ENCODE measurements at places on chromosomes 2 and 18. TPM values are rescaled to one million over a fixed set of nuclear protein-coding genes. Genes with fewer than 3 reads are reported as not detected.
A peak's percentile ranks its signal among the peaks of the same experiment; 100 is the strongest.

DNA sequence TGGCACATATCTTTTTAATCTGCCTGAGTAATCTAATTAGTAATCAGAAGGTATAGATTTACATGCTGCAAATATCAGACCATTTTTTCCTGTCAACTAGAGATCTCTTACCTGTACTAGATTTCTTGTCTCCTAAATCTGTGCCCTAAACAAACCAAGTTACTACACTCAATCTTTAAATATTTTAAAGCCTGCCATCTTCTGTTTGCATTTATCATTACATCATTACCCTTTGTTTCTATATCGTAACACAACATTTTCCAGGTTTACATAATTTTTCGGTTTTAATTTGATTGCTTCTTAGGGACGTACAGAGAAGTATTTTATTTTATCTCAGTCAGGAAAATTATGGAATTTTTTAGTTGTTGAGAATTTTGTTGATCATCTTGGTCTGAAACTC is 25.7 kb downstream of the PSMA8 start:
- H3K27me3 ChIP-seq, result no peaks in the 10 kb centered on the region
- no peak overlapping the region for H3K27ac ChIP-seq
- no peaks in the 10 kb centered on the region for H3K4me1 ChIP-seq

GRCh38 chr2:166614503-166614902 is 120.5 kb upstream of the SCN7A start:
- H3K27ac ChIP-seq, result no peak overlapping the region
- no peaks in the 10 kb centered on the region for H3K36me3 ChIP-seq
- DNase-seq, result no peak
- no peak overlapping the region for H3K4me3 ChIP-seq
- no peaks in the 10 kb centered on the region for H3K27me3 ChIP-seq
- H3K4me1 ChIP-seq, result no peaks in the 10 kb centered on the region

DNA sequence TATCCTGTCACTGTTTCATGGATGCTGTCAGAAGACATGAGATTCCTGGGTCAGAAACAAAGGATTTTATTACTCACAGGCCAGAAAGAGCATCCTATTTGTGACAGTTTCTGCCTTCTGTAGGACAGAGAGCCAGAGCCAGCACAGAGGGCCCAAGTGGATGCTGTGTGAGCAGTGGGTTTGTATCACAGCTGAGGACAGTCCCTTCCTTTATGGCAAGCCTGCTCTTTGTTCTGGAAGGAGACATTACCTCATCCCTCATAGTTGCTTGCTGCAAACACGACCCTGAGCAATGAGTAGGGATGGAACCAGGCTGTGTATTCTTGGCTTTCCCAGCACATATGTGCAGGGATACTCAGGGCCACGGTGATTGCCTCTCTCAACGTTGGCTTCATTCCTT is 41.6 kb downstream of the ARHGEF4 start:
- no peaks in the 10 kb centered on the region for H3K36me3 ChIP-seq
- DNase-seq, result no peak
- H3K4me1 ChIP-seq, result no peaks in the 10 kb centered on the region
- H3K27me3 ChIP-seq, result no peaks in the 10 kb centered on the region

DNA sequence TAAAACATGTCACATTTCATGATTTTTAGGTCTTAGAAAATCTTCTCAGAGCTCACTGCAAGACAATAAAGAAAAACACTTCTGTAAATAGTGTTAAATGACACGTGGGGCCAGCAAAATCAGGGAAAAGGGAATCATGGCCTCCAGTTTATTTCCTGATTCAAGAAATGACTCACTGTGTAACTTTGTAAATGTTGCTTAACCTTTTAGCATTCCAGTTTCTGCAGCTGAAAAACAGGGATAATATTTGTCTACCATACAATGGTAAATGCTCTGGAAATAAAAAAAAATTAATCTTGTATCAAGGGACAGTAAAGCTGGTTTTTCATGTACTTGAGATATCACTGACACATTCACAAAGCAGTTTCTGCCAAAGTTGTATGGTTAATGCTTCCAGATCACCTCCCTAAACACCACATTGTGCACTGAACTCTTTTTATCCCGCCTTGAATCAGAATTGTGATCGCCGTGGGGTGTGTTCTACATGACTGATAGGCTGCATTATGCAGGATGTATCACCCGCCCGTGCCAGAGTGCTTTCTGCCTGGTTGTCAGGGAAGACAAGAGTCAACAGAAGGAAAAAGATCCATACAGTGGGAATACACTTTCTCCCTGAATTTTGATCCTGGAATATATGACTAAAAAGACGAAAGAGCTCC is 238.8 kb downstream of the IKZF2 start:
- H3K27ac ChIP-seq, result no peak overlapping the region
- DNase-seq, result no peak
- no peak overlapping the region for H3K4me3 ChIP-seq
- no peaks in the 10 kb centered on the region for H3K36me3 ChIP-seq
- H3K4me1 ChIP-seq, result no peaks in the 10 kb centered on the region

DNA sequence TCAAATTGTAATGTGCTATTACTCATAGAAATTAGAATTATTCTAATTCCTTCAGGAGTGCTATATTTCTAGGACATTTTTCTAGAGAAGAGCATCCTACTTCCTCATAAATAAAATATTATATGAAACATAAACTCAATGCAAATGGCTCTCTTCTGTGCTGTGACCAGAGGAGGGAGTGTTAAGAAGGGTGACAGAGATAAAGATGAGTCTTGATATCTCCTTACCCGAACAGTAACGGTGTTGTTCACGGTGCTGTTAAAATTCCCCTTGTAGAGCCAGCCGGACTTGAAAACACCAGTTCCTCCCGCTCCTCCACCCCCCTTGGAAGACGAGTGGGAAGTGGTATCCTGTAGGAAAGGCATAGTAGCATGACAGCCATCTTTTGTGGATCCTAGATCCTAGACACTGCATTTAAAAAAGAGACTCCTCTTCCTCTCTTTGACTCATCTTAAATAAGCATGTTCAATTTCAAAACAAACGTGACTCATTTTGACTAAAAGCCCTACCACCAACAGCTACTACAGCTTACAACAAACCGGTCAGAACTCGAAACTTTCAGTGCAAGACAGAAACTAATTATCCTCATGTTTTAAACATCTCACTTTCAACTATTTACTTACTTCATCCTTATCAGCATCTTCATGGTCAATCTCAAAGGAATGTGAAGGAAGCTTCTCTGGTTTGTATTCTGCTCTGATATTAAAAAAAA is 156.3 kb downstream of the DOCK10 start:
- H3K4me1 ChIP-seq, result no peaks in the 10 kb centered on the region
- H3K4me3 ChIP-seq, result no peak overlapping the region
- H3K27ac ChIP-seq, result no peak overlapping the region
- H3K36me3 ChIP-seq, result no peaks in the 10 kb centered on the region
- DNase-seq, result no peak

- H3K36me3 ChIP-seq, result no peaks in the 10 kb centered on the region
- no peaks in the 10 kb centered on the region for H3K4me1 ChIP-seq
- no peak overlapping the region for H3K27ac ChIP-seq
- no peak for DNase-seq
Measured at GRCh38 chr2:181823405-181823804, 68.1 kb upstream of the ITPRID2 start.

- H3K27ac ChIP-seq, result peak overlapping the region; percentile 28
- H3K4me1 ChIP-seq, result no peaks in the 10 kb centered on the region
- H3K36me3 ChIP-seq, result peaks cover 3% of the 10 kb centered on the region
- no peak for DNase-seq
Measured at GRCh38 chr2:9918275-9918674, 33.2 kb upstream of the GRHL1 start.

DNA sequence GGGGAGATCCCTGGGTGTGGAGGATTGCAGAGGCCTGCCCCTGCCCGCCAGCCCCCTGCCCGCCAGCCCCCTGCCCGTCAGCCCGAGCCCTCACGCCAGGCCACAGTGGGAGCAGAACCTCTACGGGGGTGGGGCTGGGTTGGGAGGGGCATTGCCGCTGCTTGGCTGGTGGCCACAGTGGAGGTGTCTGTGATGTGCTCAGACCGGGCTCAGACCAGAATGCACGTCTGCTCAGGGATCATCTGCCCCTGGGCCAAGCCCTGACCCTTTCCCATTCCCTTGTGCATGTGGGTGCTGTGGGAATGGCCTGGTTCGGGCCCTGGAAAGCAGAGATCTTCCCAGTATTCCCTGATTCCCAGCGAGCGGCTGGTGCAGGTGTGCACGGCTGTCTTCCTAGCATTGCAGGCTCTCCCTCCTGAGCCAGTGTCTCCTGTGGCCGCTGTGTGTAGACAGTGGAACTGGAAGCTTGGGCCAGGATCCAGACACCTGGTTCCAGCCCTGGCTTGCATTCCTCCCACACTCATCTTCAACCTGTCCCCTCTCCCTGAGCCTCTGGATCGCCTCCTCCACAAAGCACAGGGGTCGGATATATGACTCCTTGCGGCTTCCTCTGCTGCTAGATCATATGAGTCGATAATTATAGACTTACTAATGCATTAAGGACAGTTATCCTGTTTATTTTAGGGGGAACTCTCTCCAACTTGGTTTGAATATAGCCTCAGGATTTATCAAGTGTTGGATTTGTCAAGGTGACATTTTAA is 161.6 kb downstream of the LDLRAD4 start:
- H3K36me3 ChIP-seq, result no peaks in the 10 kb centered on the region
- peak overlapping the region; percentile 36 for H3K27ac ChIP-seq
- no peak for DNase-seq
- no peaks in the 10 kb centered on the region for H3K27me3 ChIP-seq

GRCh38 chr18:31774962-31775361 is 14.3 kb upstream of the SLC25A52 start:
- no peaks in the 10 kb centered on the region for H3K4me1 ChIP-seq
- no peak overlapping the region for H3K27ac ChIP-seq
- no peak overlapping the region for H3K4me3 ChIP-seq
- H3K27me3 ChIP-seq, result no peaks in the 10 kb centered on the region
- no peak for DNase-seq
- H3K36me3 ChIP-seq, result no peaks in the 10 kb centered on the region

DNA sequence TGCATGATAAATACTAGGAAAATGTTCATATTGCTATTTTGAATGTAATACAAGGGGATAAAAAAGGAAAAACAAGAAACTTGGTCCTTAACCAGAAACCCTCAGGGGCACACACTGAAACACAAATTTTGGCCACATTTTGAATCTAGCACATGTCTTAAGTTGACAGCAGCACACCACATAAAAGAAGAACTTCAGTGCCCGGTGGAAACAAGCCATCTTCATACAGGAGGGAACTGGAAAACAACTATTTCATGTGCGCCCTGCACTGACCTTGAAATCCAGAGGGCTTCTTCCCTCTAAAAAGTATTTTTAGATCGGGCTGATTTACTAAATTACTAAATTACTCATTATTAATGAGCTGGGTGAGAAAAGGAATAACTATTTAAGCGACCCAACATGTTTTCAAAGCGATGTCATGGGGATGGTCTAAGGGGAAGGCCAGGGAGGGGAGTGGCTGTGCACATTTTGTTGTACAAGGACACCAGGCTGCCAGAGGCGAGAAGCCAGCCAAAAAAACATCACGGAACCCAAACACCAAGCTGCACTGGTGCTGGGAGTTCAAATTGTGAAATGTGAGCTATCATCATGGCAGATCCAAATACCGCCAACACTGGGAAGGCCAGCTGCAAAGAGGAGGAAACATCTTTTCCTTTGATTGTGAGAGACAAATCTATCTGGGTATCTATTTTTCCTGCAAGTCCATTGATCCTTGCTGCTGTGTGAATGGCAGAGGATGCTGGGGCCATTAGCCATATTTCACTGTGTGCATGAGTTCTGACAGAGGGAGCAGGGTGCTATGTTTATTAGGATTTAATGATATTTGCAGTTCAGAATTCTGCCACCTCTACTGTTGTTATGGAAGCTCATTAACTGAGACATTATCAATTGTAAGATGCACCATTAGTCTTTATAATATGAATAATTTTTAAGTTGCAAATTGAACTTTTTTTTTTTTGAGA is 150.7 kb upstream of the LMAN1 start:
- no peaks in the 10 kb centered on the region for H3K4me1 ChIP-seq
- no peak overlapping the region for H3K27ac ChIP-seq
- DNase-seq, result peak; percentile 72
- no peak overlapping the region for H3K4me3 ChIP-seq

GRCh38 chr18:75742516-75742915 is 315.0 kb upstream of the SMIM21 start:
- H3K27ac ChIP-seq, result no peak overlapping the region
- no peaks in the 10 kb centered on the region for H3K4me1 ChIP-seq
- no peak overlapping the region for H3K4me3 ChIP-seq
- H3K27me3 ChIP-seq, result no peaks in the 10 kb centered on the region

DNA sequence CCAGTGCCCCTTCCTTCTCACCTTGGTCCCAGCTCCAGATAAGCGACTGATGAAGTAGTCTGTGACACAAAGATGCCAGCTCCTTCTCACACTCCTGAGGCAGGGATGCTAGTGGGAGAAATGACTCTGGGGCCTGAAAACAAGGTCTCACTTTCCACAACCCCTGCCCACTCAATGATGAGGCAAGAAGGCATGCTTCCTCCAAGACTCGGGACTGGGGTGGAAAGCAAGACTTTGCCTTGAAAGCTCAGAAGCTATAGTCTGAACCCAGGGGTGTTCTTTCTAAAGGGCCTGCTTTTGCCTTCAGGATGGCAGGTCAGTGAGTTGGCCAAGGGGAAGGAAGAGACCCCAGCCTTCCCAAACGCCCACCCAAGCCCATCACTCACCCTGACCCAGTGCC is 1.4 kb downstream of the CCDC142 start:
- no peak for DNase-seq
- peaks cover 22% of the 10 kb centered on the region for H3K4me1 ChIP-seq
- peaks cover 50% of the 10 kb centered on the region for H3K36me3 ChIP-seq
- peak overlapping the region; percentile 91 for H3K27ac ChIP-seq
- H3K4me3 ChIP-seq, result peak overlapping the region; percentile 98
- no peaks in the 10 kb centered on the region for H3K27me3 ChIP-seq

The HOXD3 gene
- 0.73 TPM for total RNA-seq

The MYL1 gene
- 4,164 TPM for total RNA-seq

The TCF23 gene
- not detected for total RNA-seq

The ZNF396 gene
- 0.69 TPM for total RNA-seq
